Fibroblast of lung (primary cell): ENCODE measurements at places on chromosomes 5 and 9. TPM values are rescaled to one million over a fixed set of nuclear protein-coding genes. Genes with fewer than 3 reads are reported as not detected.

Gene PGGT1B
- total RNA-seq = 12.4 and 13.6 TPM in 2 replicates

Gene GHR
- total RNA-seq = 2.3 and 5.4 TPM in 2 replicates

- no peak for DNase-seq
These were observed 23.0 kb upstream of the MEIKIN start for GRCh38 chr5:131968396-131968954.

- DNase-seq = peak; percentile 57
These were observed 110.7 kb downstream of the NR6A1 start for GRCh38 chr9:124660341-124660801.

- no peak for DNase-seq
These were observed 86.0 kb downstream of the GCNT4 start for GRCh38 chr5:74966141-74967026.

DNA sequence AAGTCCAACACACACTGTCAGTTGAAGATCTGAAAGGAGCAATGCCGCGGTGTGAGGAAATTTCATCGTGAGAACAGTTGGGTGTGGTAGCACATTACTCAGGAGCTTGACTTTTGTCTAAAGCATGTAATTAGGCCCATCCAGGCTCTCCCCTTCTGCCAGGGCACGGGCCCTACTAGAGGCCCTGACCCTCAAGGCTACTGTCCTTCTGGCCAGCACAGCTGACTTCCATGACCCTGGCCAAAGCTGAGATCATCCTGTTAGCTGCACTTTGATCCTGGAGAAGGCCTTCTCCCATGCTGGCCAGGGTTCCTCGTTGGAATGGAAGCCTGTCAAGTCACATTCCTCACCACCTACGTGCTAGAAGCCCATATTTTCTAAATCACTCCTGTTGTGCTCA is 77.8 kb upstream of the SLC1A3 start:
- DNase-seq = no peak

DNA sequence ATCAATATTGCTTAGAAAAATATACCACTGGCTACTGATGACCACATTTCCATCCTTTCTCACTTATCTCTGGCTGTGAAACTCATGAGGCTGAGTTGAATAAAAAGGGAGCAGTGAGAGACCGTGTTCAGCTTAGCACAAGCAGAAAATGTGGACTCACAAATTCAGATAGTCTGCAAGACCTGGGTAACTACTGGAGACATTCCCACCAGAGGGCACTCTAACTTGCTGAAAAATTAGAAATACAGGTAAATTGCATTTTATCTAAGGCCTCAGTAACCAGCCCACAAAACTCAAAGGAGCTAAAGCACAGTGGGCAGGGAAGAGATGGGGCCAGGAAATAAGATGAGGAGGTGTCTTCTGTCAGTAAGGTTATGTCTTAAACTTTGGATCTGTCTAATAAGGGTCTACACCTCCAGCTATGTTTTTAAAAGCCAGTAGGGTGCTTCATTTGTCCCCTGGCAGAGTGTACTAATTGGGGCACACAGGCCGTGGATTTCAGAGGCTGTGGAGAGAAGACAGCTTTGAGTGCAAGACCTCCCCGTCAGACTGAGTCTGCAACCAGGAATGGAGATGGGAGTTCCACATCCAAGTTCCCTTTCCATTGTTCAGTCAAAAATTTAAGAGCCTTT is 8.7 kb upstream of the NDUFB6 start:
- peak; percentile 73 for DNase-seq

- no peak for DNase-seq
These were observed 17.4 kb downstream of the ATG10 start for GRCh38 chr5:81989204-81989603.

DNA sequence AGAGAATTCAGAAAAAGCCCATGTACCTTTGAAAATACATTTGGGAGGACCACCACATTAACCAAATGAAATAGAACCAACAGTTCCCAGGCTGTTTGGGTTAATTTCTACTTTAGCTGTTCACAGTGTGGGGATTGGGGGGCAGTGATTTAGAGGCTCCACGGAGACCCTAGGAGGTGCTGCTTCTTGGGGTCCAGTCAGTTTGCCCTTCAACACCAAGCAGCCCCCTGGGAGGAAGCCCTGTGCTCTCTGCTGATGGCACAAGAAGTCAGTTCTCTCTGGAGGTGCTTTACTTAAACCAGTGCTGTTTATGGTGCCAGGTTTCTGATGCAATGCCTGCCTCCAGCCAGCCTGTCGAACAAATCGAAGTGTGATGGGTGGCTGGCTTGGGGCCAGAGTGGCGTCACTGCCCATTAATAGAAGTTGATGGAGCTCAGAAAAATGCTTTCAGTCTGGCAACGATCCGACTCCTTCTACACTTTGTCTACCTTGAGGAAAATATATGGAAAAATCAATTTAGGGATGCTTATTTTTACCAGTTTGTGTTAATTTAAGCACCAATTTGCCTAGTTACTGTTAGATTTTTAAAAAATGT is 134.0 kb downstream of the SNX18 start:
- DNase-seq = peak; percentile 89

- DNase-seq = no peak
These were observed 407.4 kb upstream of the TNC start for GRCh38 chr9:115525111-115526058.

Gene PPP3R2
- not detected in 2 replicates for total RNA-seq

- peak; percentile 56 for DNase-seq
These were observed 151.1 kb downstream of the DOCK2 start for GRCh38 chr5:169788168-169788567.

GRCh38 chr5:173864126-173865050 is 23.8 kb upstream of the CPEB4 start:
- DNase-seq = no peak

DNA sequence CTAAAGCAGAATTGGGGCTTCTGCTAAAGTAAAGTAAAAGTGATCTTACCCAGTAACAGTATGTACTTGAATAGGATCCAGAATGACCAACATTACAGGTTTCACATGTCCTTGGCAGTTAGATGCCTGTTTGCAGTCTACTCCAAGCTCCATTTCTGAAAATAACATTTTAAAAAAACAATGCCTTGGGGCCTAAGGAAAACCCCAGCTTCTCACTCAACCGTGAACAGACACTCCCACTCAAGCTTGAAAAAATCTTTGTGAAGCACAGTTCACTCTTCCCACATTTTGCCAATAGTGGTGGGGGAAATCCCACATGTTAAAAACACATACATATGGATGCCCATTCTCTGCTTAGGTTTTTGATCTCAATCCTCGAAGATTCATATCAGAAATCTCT is 304.1 kb downstream of the ARRDC3 start:
- DNase-seq = peak; percentile 27

Gene WDR31
- 3.1 and 4.0 TPM in 2 replicates for total RNA-seq

Gene KCNV2
- total RNA-seq = not detected in 2 replicates
